ENCODE measurements at places on chromosomes 11 and 22. TPM values are rescaled to one million over a fixed set of nuclear protein-coding genes. Genes with fewer than 3 reads are reported as not detected.

- no peak within 1 kb of the TSS for H3K27ac ChIP-seq
- H3K4me1 ChIP-seq: peaks cover 8% of the 10 kb centered on the region
- peaks cover 45% of the 10 kb centered on the region for H3K27me3 ChIP-seq
- H3K4me3 ChIP-seq: peak within 1 kb of the TSS; percentile 69
- peak; percentile 37 for DNase-seq
Measured at GRCh38 chr22:50481440-50482106, at the start of gene ADM2. Gene ADM2, plus strand, starts transcription at chr22:50481543. Its CDS starts 305 bp downstream, at chr22:50481848.

DNA sequence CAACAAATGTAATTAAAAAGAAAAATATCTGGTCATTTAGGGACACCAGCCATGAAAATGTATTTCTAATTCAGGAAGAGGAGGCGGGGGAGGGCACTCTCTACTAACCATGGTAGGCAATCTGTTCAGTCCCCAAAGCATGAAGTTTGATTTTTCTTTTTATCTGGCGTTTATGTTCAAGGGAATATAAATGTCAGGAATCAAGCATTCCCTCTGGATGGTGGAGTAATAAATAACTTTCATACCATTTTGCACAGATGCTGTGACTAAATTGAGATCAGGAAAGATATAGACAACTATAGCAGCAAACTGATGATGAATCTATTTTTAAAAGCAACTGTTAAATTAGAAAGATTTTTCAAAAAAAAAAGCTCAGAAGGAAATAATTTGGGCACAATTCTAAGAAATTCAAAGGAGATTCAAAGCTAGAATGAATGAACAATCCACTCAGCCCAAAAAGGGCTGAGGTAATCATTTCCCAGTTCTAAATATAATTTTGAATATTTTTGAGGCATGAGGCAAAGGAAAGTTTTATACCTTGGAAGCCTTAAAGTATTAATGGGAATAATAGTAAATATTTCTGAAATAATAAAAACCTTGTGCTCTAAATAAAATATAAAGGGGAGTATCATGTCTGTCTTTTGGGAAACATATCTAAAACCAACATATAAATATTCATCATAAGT lies 146.4 kb upstream of the POU2AF2 start:
- no peak overlapping the region for H3K27ac ChIP-seq
- no peak overlapping the region for H3K4me3 ChIP-seq
- H3K27me3 ChIP-seq: peaks cover 12% of the 10 kb centered on the region

Gene CNGA4
- total RNA-seq: not detected

GRCh38 chr22:17056058-17056457 lies 28.7 kb upstream of the IL17RA start:
- H3K4me1 ChIP-seq: peaks cover 3% of the 10 kb centered on the region
- H3K4me3 ChIP-seq: no peak overlapping the region
- peaks cover 26% of the 10 kb centered on the region for H3K27me3 ChIP-seq
- H3K27ac ChIP-seq: no peak overlapping the region
- no peaks in the 10 kb centered on the region for H3K36me3 ChIP-seq

GRCh38 chr22:31637447-31637890 lies 24.5 kb downstream of the PISD start:
- no peak overlapping the region for H3K4me3 ChIP-seq
- H3K27ac ChIP-seq: peak overlapping the region; percentile 45
- no peaks in the 10 kb centered on the region for H3K36me3 ChIP-seq
- H3K4me1 ChIP-seq: peaks cover 3% of the 10 kb centered on the region

Measured in neural crest cell (in vitro differentiated cells).